D721Med (cell line): ENCODE measurements at places on chromosomes 1 and 21.

DNA sequence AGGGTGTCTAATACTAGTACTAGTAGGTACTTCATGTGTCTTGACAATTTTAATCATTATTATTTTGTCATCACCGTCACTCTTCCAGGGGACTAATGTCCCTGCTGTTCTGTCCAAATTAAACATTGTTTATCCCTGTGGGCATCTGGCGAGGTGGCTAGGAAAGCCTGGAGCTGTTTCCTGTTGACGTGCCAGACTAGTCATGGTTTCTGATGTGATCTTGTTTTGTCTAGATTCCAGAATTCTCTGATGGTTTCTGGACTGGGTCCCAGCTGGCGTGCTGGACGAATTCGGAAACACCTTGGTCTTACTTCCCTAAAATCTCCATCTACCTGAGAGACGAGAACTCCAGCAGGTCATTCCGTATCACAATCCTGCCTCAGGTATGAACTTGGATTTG, 66.1 kb upstream of the FAM3B start:
- no peak for DNase-seq

- no peak for DNase-seq
Measured at GRCh38 chr1:196070940-196071339, 537.3 kb downstream of the KCNT2 start.

GRCh38 chr1:60055336-60055735, 18.2 kb downstream of the C1orf87 start:
- no peak for DNase-seq

- DNase-seq: no peak
Measured at GRCh38 chr1:88581703-88582102, 102.4 kb upstream of the PKN2 start.

- no peak for DNase-seq
Measured at GRCh38 chr21:14454016-14455009, 71.4 kb upstream of the HSPA13 start.

DNA sequence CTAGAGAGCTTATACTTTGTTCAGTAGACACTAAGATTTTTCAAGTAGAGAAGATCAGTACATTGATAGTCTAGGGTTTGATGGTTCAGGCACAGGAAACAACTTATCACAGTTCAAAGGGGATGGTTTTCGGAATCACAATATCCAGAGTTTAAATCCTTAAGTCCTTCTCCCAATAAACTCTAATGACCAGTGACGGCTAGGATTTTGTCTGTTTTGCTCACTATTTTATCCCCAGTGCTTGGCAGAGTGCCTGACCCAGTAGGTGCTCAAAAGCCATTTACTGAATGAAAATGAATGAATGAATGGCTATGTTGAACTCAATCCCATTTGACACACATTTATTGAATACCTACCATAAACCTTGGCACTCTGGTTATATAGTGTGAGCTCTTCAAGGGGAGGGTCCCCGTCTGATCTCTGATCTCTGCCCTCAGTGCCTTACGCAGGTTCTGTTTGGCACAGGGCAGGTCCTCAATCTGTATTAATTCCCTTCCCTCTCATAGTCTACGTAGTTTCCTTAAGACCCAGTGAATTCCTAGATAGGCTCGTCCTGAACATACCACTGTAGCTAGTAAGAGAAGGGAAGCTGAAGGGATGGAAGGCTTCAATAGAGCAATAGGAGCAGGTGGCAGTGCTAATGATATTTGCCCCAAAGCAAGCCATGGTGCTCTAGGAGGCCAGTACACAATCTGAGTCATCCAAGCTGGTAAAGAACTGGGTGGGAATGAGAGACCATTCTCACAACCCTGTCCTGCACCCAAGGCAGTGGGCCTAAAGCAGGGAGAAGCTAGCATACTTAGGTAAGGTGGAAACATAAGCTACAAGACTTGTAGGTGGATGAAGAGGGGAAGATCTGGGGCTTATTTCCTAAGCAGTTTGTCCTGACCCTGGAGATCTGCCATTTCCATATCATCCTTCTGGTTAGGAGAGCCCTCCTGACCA, 53.4 kb downstream of the DMAP1 start:
- no peak for DNase-seq

GRCh38 chr1:170765279-170765678, 101.3 kb downstream of the PRRX1 start:
- DNase-seq: no peak

DNA sequence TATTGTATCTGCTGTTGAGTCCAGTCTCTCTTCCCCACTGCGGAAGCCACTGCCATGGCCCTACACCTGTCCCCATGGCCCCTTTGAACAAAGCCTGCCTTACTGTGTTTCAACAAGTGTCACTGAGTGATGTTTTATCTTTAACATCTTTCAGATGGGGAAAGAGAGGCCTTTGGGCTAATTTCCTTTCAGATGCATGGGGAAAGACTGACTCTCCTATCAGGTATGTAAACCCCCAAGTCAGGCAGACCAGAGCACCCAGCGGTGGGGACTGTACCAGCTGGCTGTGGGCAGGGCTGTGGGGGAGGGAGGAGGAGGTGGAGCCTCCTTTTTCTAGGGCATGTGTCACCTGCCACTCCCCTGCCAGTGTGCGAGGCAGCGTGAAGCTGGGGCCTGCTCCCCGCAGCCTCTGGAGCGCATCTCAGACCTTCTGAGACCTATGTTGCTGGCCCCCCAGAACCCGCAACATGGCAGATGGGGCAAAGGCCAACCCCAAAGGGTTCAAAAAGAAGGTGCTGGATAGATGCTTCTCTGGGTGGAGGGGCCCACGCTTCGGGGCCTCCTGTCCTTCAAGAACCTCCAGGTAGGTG, at the start of gene PLA2G2F:
Gene PLA2G2F (plus strand): TSS at position 363 of the 590 bp plus-strand sequence. CDS start 105 bp downstream, at position 468.
- no peak for DNase-seq

GRCh38 chr1:221625026-221625425, 116.9 kb downstream of the DUSP10 start:
- no peak for DNase-seq

GRCh38 chr1:38331496-38332210, 285.1 kb upstream of the POU3F1 start:
- no peak for DNase-seq

DNA sequence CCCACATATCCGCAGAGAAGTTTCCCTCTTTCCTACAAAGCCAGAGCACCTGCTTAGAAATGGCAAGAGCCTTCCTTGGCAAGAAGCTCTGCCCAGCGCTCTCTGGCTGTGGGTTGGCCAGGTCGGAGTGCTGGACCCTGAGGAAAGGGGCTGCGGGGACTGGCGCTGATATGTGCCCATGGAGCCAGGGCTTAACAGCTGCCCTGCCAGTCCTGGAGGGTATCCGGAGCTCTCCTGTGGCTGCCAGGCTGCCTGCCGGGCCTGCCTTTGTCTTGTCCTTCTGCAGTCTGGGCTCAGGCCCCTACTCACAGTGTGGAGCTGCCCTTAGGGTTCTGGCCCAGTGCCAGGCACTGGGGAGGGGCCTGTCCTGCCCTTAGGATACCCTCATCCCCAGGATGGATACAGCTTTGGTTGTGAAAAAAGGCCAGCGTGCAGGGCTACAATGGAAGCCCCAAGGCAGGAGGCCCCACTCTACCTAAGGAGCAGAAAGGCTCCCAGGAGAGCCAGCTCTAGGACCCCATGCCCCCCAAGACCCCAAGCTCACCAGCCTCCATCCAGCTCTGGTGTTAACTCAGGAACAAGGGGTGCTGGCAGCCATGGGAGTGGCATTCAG, 43.4 kb downstream of the KIAA1614 start:
- no peak for DNase-seq

DNA sequence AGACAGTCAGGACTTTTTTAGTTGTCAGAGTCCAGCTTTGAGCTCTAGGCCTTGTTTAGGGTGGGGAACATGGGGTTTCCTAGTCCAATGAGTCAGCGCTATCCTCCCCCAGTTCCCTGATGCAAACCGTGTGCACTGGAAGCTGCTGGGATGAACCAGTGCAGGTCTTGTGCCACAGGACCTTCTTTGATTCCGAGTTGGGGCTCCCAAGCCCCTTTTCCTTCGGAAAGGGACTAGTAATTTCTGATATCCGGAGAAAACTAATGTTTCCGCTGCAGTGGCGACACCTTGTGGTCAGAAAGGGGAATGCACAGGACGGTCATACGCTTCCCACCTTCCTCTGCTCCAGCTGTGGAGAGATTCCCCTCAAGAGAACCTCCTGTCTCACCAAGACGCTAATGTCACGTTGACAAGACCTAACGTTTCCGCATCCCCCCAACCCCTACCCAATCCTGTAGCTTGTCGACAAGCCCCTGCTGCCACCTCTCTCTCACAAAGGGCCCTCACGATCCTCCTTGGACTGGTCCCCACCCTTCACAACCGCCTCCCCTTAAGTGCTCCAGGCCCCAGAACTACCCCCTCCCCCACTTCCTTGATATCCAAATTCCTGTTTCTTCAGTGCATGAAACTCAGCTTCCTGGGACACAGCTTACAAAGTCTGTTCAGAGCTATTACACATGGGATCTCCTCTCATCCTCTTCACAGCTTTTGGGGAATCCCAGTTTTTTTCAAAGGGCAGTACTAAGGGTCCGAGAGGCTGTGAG, 30.9 kb downstream of the GPA33 start:
- peak; percentile 67 for DNase-seq

DNA sequence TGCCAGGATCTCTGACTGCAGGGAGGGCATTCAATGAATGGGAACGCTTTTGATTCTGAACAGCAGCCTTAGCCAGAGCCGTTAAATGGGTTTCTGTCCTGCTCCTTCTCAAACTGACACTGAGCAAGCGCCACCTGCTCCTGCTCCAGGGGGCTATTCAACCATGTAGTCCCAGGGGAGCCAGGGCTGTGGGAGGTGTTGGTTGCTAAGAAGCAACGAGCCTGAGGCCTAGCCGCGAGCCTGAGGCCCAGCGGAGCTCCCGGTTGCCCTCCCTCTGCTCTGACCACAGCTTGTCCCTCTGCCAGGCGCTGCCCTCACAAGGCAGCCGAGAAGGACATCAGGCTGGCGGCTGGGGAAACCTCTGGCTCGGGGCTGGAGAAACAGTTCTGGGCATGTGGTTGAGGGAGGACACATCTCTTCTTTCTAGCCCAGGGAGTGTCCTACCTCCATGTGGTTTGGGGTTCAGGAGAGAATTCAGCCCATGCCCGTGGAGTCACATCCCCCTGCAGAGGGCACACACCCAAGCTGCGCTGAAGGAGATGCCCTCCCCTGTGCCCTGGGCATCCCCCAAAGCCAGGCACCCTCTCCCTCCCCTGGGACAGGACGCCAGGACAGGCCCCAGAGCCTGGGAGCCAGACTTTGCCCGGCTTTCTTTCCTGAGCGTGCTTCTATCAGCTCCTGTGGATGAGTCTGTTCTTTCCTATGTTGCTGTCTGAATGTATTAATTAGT, 18.0 kb downstream of the PCP4 start:
- DNase-seq: no peak

GRCh38 chr21:35473496-35473895, 424.4 kb upstream of the RUNX1 start:
- no peak for DNase-seq

GRCh38 chr1:41503538-41504113, 19.1 kb upstream of the EDN2 start:
- DNase-seq: no peak

- no peak for DNase-seq
Measured at GRCh38 chr1:165891111-165891860, 63.9 kb downstream of the UCK2 start.

GRCh38 chr1:151822404-151822803, 9.2 kb downstream of the RORC start:
- no peak for DNase-seq

- no peak for DNase-seq
Measured at GRCh38 chr1:245419461-245419978, 264.7 kb downstream of the KIF26B start.

DNA sequence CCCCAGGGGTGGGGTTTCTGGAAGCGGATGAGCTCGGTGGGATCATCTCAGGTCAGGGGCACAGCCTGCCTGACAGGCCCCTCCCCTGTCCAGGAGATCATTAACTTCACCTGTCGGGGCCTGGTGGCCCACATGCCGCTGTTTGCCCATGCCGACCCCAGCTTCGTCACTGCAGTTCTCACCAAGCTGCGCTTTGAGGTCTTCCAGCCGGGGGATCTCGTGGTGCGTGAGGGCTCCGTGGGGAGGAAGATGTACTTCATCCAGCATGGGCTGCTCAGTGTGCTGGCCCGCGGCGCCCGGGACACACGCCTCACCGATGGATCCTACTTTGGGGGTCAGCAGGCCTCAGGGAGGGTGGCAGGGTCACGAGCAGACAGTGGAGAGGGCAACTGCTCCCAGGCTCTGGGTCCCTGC, 8.4 kb downstream of the HCN3 start:
- no peak for DNase-seq

DNA sequence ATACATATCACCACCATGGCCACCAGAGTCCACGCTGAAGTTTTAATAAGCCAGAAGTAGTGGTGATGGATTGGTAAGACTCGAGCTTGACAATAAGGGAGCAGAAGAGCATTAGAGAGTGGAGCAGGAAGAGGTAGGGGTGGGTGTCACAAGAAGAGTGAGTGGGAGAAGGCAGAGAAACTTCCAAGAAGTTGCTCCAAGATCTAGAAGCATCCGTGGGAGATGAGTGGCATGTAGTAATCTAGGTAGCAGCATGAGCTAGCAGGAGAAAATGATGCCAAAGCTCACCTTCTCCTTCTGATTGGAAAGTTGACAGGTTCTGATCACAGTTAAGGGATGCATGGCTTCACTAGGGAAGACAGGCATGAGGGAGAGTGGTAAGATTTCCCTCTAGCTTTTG, 49.2 kb downstream of the PLXNA2 start:
- no peak for DNase-seq

GRCh38 chr1:47393141-47393540, 22.9 kb upstream of the FOXE3 start:
- DNase-seq: no peak

DNA sequence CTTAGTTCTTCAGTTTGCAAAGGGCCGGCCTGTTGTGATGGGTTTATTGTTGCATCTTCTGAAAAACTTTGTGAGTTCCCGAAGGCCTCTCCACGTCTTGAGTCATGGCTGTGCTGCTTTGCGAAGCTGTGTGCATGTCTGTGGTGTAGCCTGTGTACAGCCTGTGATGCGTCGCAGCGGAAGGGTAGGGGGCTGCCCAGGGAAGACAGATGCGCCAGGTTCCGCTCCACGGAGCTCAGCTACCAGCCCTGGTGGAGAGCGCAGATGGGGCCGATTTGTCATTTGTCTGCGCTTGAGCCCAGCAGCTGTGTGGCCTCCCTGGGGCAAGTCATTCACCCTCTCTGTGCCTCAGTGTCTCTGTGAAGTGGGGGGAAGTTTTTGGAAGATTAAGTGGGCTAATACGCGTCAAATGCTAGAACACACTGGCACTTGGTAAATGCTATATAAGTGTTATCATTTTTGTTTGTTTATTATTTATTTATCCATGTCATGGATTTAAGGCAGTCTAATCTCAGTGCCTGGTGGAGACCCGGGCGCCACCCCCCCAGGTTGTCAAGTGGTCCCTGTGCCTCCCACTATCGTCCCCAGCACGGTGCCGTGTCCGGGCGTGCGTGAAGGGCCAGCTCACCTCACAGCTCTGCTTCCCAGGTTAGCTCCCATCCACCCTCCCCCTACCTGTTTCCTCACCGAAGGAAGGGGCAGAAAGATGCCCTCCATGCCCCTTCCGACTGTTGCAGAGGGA, 8.4 kb downstream of the PDE9A start:
- peak; percentile 77 for DNase-seq

GRCh38 chr1:221644663-221645258, 97.1 kb downstream of the DUSP10 start:
- no peak for DNase-seq
